ENCODE measurements at places on chromosomes 7 and 10.

GRCh38 chr10:4646547-4646946, 179.5 kb upstream of the AKR1E2 start:
- no peak for DNase-seq

DNA sequence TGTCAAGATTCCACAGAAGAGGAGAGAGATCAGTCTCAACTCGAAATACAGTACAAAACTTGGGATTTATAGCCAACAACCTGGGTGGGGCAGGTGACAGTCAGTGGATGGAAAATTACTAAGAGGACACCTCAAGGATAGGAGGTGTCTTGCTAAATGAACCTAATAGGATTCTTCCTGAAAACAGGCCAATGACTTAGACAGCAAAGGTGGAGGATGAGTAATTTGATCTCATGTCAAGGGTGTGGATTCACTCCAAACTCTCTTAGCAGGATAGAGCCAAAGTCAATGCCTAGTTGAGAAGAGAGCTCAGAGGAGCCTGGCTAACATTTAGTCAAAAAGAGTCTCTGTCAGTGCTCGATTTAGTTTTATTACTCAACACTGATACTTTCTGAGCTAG, 106.7 kb upstream of the INSYN2A start:
- no peak for DNase-seq

DNA sequence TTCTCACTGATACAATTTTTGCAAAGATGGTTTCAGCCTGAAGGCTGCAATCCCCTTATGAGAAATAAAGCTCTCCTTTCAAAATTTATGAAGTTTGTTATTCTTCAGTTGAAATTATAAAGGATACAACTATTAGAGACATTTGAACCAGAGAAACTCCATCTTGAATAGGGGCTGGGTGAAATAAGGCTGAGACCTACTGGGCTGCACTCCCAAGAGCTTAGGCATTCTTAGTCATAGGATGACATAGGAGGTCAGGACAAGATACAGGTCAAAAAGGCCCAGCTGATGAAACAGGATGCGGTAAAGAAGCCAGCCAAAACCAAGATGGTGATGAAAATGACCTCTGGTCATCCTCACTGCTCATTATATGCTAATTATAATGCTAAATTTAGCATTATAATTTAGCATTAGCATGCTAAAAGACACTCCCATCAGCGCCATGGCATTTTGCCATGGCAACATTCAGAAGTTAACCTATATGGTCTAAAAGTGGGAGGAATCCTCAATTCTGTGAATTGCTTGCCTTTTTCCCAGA, 22.4 kb upstream of the IFIT1B start:
- DNase-seq: no peak

DNA sequence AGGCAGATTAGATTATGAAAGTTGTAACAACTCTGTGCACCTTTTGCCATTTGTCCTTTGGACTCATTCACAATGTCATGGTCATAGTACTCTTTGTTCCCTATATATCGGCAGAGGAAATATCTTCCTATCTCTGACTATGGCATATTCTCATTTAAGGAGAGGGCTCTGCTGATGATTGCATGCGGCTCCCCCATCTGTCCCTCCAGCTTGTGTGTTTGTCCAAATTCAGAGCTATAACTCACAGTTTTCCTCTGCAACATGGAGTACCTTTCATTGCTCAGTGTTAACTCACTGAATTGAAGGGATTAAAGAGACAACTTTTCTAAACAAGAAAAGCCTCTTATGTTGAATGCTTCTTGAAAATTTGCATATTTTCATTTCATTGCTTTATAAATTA, 145.5 kb downstream of the OTUD1 start:
- DNase-seq: no peak

GRCh38 chr7:14503623-14504022, 398.9 kb downstream of the DGKB start:
- DNase-seq: no peak

DNA sequence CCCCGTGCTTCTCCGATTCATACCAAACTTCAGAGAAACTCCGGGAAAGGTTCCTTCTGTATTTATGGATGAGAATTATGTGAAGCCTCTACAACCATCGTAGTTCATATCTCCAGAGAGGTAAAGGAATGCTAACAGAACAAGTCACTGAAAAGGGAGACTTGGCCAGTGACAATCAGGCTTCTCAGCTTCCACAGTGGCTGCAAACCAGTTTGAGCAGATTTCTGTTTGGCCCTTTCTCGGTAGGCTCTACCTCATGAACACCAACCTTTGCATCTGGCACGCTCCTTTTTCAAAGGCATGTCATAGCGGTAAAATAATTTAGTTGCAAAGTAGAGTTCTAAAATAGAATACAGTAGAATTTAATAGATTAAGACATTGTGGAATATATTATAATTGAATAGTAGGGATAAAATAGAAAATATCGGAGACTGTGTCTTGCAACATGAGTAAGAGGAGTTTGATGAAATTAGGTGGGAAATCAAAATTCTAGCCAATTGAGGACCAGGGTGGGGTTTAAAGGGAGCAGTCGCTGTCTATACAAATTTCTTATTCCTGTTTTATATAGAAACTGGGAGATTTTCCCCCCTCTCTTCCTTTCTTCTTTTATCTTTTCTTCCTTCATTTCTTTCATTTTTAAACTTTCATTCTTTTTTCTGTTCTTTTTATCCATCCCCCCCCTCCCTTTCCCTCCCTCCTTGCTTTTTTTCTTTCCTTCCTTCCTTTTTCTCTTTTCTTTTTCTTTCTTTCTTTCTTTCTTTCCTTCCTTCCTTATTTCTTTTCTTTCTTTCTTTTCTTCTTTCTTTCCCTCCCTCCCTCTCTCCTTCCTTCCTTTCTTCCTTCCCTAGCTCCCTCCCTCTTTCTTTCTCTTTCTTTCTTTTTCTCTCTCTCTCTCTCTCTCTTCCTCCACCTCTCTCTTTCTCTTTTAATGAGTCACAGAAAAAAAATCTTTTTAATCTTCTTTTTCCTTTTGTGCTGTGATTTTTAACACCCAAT, 161.5 kb upstream of the KLF6 start:
- DNase-seq: no peak

- no peak for DNase-seq
Measured at GRCh38 chr10:119680650-119681081, 29.5 kb downstream of the BAG3 start.

DNA sequence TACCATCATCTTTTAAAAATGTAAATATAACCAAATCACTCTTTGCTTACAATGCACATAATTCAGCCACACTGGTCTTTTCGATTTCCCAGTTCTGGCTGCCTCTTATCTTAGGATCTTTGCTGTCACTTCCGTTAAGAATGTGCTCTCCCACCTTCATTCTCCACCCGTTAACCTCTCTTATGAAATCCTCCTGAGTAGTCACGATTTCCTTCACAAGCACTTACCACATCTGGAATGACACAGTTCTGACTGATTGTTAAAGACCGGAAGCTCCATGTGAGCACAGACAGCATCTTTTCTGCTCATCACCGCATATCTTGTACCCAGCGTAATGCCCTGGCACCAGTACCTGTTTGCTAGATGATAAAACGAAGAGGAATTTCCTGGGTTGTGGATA, 84.3 kb downstream of the CUL2 start:
- no peak for DNase-seq

GRCh38 chr7:47937711-47938573, 10.3 kb downstream of the PKD1L1 start:
- no peak for DNase-seq

DNA sequence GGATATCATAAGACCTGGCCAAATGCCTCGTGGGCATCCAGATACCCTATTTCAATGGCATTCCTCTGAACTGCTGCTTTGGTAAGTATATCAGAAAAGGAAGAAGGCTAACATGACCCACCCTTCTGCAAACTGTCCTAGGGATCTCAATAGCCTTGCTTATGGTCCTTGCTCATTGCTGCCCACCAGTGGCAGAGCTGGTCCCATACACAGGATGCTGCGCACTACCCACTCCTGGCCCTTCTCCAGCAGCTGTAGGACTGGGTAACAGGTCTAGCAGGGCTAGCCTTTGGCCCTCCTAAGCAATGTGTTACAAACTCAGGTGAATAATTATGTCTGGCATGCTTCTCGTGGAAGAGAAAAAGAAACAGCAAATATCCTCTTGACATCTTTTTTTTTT, 72.5 kb downstream of the C10orf90 start:
- peak; percentile 14 for DNase-seq

DNA sequence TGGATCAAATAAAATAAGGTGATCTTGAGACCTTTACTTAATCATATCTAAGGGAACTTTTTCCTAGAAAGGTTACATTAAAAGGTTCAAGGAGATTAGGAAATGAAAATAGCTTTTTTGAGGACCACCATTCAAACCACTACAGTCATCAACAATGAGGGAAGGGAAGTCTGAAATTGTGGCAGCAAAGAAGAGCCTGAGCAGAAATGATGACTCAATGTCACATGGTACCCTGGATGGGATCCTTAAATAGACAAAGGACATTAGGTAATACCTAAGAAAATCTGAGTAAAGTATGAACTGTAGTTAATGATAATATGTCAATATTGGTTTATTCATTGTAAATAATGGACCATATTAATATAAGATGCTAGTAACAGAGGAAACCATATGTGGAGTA, 236.0 kb downstream of the SEMA3D start:
- no peak for DNase-seq

DNA sequence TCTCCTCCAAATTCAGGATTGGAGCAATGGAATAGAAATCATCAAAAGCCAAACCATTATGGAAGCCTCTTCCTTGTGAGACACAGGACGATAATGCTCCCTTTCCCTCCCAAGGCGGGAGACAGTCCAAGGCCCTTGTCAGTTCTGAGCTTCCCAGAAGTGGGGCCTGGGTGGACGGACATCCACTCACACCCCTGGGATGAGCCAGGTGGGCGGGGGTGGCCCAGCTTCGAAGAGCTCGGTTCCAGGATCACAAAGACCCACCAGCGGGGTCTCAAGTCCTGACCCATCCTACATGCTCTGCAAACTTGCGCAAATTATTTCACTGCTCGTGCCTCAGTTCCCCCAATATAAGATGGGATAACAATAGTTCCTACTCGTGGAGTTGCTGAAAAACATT, 10.1 kb upstream of the FOXL3 start:
- no peak for DNase-seq

- DNase-seq: no peak
Measured at GRCh38 chr7:135316648-135317313, 83.1 kb downstream of the STRA8 start.

- DNase-seq: no peak
Measured at GRCh38 chr10:72625276-72625607, 637 bp downstream of the MICU1 start.

DNA sequence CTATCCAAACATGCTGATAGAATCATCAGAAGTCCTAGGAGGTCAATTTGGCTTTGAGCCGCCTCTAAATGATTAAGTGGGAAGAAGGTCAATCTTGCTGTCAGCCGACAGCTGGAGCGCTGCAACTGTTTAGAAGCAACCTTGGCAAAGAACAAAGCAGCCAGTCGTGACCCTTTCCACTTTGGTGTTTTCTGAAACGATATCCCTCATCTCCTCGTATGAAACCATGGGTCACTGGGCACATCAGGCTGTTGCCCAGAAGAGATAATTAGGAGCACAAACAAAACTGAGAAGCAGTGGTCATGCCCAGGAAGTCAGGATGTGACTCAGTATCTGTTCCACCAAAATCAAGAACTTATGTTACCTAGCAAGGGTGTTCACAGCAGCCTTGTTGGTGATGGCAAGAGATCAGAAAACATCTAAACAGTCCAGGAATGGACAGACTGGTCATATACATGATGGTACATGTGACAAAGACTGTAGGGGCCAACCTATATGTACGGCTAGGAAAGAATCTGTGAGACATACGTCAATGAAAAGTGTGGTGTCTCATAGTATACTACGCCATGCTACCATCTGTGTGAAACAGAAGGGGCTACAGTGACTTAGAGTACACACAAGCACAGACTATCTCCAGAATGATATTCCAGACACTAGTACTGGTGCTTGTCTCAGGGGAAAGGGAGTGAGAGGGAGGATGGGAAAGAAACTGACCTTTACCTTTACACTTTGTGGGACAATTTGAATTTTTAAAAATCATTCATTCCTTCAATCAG, 22.4 kb downstream of the STN1 start:
- peak; percentile 32 for DNase-seq

GRCh38 chr7:150390205-150390604, 11.1 kb downstream of the ZNF775 start:
- no peak for DNase-seq

DNA sequence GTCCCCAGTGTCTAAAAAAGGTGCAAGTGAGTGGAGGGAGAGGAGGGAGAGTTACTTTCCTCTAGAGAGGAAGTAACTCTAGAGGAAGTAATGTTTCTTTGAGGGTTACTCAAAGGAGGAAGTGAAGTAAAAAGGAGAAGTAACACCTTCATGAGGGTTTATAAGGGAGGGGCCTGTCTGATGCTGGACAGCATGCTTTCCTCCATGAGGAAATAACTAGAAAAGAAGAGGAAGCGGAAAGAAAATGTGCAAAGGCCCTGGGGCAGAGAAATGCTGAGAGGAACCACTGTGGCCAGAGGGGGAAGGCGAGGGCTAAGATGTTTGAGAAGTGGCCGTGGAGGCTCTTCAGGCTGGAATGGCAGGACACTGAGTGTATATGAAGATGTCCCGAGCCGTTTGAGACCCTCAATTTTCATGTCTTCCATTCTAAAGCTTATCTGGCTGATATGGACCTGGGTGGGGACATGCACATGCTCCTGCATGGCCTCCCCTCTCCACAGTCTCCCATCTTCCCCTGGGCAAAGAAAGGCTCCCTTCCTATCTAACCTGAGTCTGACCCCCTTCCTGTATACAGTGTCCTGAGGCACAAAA, 3.4 kb upstream of the SLC18A2 start:
- no peak for DNase-seq

- DNase-seq: no peak
Measured at GRCh38 chr10:80659289-80659688, 121.6 kb downstream of the SH2D4B start.

- DNase-seq: no peak
Measured at GRCh38 chr10:83959328-83959727, 180.0 kb upstream of the GHITM start.

- DNase-seq: no peak
Measured at GRCh38 chr10:75764974-75765788, 333.8 kb downstream of the LRMDA start.

DNA sequence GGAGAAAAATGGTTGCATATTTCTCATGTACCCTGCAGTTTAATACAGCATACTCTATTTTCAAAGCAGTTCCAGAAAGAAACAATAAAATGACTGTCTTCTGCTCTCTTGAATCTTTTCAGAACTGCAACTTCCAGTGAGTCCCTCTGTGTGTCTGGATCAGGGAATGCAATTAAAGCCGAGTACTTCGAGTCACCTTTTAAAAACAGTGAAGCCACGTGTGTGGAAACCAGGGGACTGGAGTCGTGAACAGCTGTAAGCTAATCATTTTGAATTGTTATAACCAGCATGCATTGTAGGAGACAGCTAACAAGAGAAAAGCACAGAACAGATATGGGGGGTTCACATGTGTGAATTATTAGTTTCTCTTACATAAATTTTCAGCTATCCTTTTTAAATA, 109.1 kb downstream of the CPED1 start:
- no peak for DNase-seq

DNA sequence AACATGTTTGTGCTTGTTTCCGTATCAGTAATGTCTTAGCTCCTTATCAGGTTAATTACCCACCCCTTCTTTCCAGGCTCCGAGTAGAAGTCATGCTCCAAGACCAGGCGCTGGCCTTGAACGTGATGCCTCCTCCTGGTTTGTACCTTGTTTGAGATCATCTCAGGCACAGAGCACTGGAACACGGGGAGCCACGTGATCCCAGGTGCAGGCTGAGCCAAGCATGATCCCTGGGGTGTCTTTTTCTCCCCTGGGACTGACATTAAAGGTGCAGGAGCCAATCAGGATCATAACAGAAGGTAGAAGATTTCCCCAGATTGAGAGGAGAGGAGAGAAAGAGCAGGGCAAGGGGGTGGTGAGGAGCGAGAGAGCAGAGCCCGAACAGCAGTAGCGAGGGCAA, 626.1 kb upstream of the GALNT17 start:
- DNase-seq: no peak
